ENCODE measurements at places on chromosomes 5 and 9.
A peak's percentile ranks its signal among the peaks of the same experiment; 100 is the strongest.

- DNase-seq, result no peak
Observed at GRCh38 chr5:120767178-120767820, 303.2 kb downstream of the PRR16 start.

DNA sequence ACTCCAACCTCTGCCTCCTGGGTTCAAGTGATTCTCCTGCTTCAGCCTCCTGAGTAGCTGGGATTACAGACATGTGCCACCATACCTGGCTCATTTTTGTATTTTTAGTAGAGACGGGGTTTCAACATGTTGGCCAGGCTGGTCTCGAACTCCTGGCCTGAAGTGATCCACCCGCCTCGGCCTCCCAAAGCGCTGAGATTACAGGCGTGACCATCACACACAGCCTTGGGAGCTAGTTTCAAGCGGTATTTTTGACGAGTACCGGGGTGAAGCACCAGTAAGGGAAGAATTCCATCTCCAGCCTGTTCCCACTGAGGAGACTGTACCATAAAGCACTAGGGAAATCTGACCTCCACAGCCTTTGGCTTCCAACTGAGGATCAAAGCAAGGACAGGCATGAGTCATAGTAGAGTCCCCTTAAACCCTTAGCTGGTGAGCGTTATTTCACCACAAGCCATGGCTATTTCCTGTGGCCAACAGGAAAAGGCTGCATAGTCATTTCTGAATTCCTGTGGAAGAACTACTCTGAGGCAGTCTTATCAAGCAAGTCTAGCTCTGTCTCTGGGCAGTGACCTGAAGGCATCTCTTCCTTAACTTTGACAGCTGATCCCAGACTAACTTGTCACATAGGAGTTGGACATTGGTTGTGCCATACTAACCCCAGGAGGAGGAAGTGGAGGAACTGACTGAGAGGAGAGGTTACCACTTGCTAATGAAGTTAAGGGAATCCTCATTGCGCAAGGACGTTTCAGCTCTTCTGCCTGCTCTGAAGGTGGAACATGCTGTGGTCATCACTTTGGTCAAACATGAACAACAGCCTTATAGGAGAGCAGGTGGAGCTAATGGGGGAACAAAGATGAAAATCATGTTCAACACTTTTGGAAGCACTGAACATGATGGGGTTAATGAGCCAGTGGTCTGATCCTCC is 85.8 kb upstream of the DMRT1 start:
- DNase-seq, result peak; percentile 96

DNA sequence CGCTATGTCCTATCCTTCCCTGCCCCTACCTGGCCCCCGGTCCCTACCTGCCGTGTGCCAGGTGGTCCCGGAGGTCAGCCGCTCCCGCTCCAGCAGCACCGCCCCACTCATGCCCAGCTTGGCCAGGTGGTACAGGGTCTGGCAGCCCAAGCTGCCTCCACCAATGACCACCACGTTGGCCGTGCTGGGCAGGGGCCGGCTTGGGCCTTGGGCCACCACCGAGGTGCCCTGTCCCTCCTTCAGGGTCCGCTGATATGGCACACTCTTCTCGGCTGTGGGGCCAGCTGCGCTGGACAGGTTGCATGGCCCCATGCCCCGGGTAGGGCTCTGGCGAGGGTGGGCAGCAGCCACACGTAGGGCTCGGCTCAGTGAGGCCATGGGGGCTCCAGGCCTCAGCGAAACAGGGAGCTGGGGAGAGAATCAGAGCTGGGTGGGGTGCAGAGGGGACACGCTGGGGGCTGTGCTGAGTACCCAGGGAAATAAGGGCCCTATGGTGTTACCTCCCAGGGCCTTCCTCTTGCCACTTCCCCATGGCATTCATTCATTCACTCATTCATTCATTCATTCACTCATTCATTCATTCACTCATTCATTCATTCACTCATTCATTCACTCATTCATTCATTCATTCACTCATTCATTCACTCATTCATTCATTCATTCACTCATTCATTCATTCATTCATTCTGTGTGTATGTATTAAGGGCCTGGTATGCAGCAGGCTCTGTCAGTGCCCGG is 4.2 kb downstream of the SARDH start:
- no peak for DNase-seq

- DNase-seq, result peak; percentile 60
Observed at GRCh38 chr9:120393386-120394057, 186.4 kb downstream of the CDK5RAP2 start.

DNA sequence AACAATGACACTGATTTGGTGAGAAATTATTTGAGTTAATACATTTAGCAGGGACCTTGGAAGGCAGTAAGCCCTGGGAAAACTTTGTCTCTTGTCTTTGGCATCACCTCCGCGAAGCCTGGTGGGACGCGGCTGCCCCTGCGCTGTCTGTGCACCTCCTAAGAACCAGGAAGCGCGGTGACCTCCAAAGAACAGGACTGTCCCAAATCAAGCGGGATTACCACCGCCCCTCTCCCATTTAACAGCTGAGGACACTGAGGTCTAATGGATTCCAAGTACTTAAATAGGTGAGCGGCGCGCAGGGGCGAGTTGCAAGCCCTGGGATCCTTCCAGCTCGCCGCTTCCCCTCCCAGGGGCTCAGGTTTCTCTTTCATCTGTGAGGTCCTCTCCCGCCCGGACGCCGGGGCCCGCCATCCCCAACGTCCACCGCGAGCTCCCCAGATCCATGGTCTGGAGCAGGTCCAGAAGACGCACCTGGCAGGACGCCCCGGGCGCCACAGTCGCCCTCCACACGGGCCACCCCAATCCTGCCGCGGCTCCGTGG is 432 bp downstream of the STARD4 start:
- DNase-seq, result peak; percentile 35

DNA sequence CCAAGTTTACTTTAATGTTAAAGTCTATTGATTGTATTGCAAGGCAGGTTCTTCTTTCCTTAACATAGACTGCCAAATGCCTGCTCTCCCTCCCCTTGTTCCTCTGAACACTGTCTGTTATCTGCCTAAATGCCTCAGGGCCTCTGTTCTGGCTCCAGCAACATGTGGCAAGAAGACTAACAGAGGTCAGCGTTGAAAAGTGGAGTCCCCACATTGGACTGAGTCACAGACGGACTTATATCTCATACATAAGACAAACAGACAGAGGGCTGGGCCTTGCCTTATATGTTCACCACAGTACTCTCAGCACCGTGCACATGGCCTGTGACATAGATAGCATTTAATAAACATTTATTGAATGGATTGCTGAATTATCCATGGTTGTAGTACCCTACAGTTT is 91.4 kb downstream of the TSSK1B start:
- peak; percentile 25 for DNase-seq

DNA sequence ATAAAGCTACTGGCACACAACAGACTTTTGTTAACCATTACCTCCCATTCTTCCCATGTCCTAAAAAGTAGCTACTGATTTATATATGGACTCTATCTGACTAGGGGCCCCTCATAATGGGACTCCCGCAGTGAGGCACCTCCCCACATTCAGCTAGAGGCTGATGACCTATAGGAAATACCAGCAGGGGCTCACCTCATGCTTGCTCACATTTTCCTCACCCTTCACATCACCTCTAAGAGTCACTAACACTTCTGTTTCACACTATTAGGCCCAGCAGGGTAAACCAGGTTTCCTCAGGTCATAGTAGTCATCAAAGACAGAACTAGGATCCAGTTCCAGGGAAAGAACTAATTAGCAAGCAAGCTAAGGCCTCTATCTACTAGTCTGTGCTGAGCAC is 60.7 kb downstream of the PRELID2 start:
- no peak for DNase-seq
